ENCODE measurements at places on chromosomes 2 and 18. TPM values are rescaled to one million over a fixed set of nuclear protein-coding genes. Genes with fewer than 3 reads are reported as not detected.

GRCh38 chr2:213187386-213187785 is 36.0 kb upstream of the IKZF2 start:
- DNase-seq: no peak
- H3K36me3 ChIP-seq: no peaks in the 10 kb centered on the region
- H3K27ac ChIP-seq: no peak overlapping the region

GRCh38 chr2:175403599-175404221 is 222.2 kb upstream of the ATP5MC3 start:
- no peak for DNase-seq
- H3K27ac ChIP-seq: no peak overlapping the region
- H3K27me3 ChIP-seq: no peaks in the 10 kb centered on the region
- no peaks in the 10 kb centered on the region for H3K36me3 ChIP-seq
- no peak overlapping the region for H3K4me3 ChIP-seq

- no peaks in the 10 kb centered on the region for H3K4me1 ChIP-seq
- H3K27me3 ChIP-seq: no peaks in the 10 kb centered on the region
- no peaks in the 10 kb centered on the region for H3K36me3 ChIP-seq
Measured at GRCh38 chr2:148298196-148298595, 277.3 kb downstream of the MBD5 start.

DNA sequence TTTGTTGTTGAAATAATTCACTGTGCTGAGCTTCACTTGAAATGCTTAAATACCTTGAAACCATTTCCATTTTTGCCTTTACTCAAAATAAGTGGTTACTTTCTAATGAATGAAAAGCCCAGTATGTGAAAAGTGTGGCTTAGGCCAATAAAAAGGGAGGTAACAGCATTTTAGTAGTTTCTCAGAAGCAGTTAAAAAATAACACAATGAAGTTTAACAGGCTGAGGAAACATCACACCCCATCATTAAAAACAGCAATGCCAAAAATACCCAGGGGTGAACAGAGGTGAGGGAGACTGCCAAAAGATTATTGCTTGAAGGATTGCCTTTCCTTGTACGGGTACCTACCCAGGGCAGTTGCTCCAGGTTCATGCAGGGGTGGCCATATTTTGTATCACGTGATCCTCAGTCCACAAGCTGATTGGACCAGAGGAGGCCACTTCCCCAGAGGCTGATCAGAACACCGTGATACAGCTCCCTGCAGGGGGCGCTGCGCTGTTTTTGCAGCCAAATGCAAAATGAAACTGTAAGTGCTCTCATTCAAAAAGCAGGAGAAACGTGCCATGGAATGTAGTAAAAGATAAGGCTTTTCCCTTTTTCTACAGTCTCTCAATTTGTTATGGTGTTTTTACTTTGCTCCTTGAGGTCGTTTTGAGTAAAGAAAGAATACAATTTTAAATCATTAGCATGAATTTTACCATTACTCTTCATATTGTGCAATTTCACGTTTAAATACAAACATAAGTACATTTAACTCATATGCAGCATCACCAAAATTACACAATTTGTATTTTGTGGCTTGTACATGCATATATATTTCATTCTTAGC is 70.2 kb upstream of the SH3BP4 start:
- DNase-seq: peak; percentile 92
- H3K27me3 ChIP-seq: no peaks in the 10 kb centered on the region
- no peaks in the 10 kb centered on the region for H3K4me1 ChIP-seq
- no peak overlapping the region for H3K27ac ChIP-seq

DNA sequence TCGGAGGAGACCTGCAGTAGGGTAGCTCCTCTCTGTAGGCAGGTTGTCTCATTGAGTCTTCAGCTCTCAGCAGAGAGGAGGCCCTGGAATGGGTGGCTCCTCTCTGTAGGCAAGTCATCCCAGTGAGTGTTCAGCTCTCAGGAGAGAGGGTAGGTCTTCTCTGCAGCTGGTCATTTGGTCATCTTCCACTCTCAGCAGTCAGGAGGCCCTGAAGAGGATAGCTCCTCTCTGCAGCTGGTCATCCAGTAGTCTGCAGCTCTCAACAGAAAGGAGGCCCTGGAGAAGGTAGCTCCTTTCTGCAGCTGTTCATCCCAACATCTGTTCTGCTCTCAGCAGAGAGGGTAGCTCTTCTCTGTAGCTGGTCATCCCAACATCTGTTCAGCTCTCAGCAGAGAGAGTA is 26.0 kb upstream of the RUFY4 start:
- no peak for DNase-seq
- no peak overlapping the region for H3K4me3 ChIP-seq
- H3K4me1 ChIP-seq: no peaks in the 10 kb centered on the region
- no peaks in the 10 kb centered on the region for H3K36me3 ChIP-seq
- no peaks in the 10 kb centered on the region for H3K27me3 ChIP-seq

GRCh38 chr2:127067620-127068350 is 39.2 kb downstream of the BIN1 start:
- no peak overlapping the region for H3K27ac ChIP-seq
- DNase-seq: no peak
- H3K4me3 ChIP-seq: no peak overlapping the region
- no peaks in the 10 kb centered on the region for H3K27me3 ChIP-seq
- peaks cover 13% of the 10 kb centered on the region for H3K4me1 ChIP-seq
- H3K36me3 ChIP-seq: peaks cover 19% of the 10 kb centered on the region

GRCh38 chr2:196230061-196230854 is 58.9 kb upstream of the STK17B start:
- no peaks in the 10 kb centered on the region for H3K27me3 ChIP-seq
- H3K4me3 ChIP-seq: no peak overlapping the region
- H3K4me1 ChIP-seq: peaks cover 48% of the 10 kb centered on the region

DNA sequence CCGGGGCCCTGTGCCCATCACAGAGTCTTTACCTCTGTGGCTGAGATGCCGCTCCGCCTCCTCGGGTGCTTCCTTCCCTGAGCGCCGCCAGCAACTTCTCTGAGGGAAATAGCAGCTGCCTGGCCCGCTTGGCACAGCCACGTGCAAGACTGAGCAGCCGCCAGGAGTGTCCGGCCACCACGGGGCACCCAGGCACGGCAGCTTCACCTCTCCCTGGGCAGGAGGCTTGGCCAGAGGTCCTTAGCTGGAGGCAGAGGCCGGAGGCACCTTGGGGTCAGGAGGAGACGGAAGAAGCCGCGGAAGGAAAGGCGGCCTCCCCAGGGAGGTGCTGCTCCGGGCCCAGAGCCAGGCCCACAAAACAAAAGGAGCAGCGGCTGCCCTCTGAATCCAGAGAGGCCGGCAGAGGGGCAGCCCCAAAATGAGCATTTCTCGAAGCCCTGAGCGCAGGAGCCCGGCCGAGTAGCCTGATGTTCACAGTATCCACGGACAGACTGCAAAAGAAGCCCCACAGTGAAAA is 6.0 kb upstream of the LIMS2 start:
- H3K36me3 ChIP-seq: no peaks in the 10 kb centered on the region
- H3K27ac ChIP-seq: no peak overlapping the region
- peaks cover 11% of the 10 kb centered on the region for H3K4me1 ChIP-seq
- peak overlapping the region; percentile 30 for H3K4me3 ChIP-seq
- no peak for DNase-seq

DNA sequence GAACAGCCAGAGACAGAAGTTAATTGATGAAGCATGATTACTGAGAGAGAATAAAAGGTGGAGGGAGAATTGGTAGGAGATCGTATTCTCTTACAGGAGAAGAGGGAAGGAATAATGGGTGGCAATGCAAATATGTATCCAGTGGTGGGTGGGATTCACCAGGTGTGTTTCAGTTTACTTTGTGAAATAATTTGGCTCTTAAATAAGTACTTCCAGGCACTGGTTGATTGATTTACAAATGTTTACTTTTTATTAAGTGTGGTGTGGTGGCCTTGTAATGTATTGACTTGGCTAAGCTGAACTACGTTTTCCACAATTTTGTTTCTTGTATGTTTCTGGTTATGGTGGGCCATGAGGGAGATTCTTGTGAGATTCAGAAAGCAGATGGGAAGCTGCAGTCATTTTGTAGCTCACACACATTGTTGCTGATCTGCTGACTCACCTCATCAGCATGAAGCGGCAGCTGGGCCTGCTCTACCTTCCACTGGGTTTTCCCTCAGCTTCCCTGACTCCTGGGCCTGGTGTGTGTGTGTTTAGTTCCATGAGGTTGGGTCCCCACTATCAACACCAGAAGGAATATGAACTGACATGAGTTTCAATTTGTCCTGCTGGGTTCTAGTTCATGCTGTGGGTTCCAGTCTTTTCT is 32.6 kb downstream of the MYL12B start:
- no peak for DNase-seq
- H3K36me3 ChIP-seq: no peaks in the 10 kb centered on the region
- H3K27ac ChIP-seq: no peak overlapping the region
- H3K4me3 ChIP-seq: no peak overlapping the region

- H3K27me3 ChIP-seq: no peaks in the 10 kb centered on the region
- H3K4me1 ChIP-seq: no peaks in the 10 kb centered on the region
- DNase-seq: no peak
- no peaks in the 10 kb centered on the region for H3K36me3 ChIP-seq
- no peak overlapping the region for H3K27ac ChIP-seq
Measured at GRCh38 chr18:43180814-43181213, 65.3 kb upstream of the RIT2 start.

- H3K36me3 ChIP-seq: no peaks in the 10 kb centered on the region
- H3K4me1 ChIP-seq: no peaks in the 10 kb centered on the region
- peak overlapping the region; percentile 0 for H3K4me3 ChIP-seq
- no peaks in the 10 kb centered on the region for H3K27me3 ChIP-seq
Measured at GRCh38 chr2:98869272-98869641, 66.8 kb downstream of the CRACDL start.

DNA sequence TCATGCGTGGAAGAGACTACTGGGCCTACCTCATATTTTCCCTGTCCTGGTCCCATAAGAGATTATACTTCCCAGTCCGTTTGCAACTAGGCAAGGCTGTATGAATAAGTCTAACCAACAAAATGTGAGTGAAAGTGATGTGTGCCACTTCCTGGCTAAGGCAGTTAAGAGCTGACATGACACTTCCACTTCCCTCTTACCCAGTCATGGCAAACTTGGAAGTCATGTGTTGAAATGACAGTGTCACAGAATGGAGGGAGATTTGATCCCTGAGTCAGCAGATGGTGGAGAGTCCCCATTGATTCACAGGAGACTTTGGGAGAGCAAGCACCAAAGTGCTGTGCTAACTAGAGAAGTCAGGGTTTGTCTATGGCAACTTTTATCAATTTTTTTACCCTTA is 36.4 kb downstream of the TACR1 start:
- H3K36me3 ChIP-seq: no peaks in the 10 kb centered on the region
- H3K27ac ChIP-seq: no peak overlapping the region
- no peaks in the 10 kb centered on the region for H3K4me1 ChIP-seq
- H3K27me3 ChIP-seq: no peaks in the 10 kb centered on the region

- no peak overlapping the region for H3K4me3 ChIP-seq
- H3K4me1 ChIP-seq: no peaks in the 10 kb centered on the region
- no peak for DNase-seq
- H3K36me3 ChIP-seq: peaks cover 19% of the 10 kb centered on the region
- no peak overlapping the region for H3K27ac ChIP-seq
Measured at GRCh38 chr18:58723810-58724602, 52.7 kb downstream of the MALT1 start.

DNA sequence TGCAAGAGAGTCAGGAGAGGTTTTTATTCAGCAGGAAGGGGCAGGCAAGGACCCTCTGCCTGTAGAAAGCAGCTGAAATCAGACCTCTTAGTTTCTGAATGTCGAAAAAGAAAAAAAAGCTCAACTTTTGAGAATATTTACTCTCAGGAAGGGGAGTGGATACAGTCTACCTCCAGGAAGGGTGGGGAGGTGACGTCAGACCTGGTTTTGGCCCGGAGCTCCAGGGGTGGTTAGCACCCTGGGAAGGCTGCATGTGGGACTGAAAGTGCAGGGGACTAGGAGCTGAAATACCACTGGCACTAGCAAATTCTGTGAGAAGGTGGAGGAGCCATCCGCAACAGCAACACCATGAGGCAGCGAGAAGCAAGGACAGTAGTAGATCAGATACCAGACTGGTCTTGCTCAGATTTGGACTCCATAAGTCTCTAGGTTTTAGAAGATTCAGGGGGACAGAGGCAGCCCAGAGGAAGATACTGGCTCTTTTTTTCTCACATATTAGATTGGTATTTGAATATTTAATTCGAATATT is 19.8 kb downstream of the MC2R start:
- H3K4me1 ChIP-seq: no peaks in the 10 kb centered on the region
- no peak overlapping the region for H3K27ac ChIP-seq
- no peaks in the 10 kb centered on the region for H3K36me3 ChIP-seq
- no peak overlapping the region for H3K4me3 ChIP-seq
- no peak for DNase-seq

DNA sequence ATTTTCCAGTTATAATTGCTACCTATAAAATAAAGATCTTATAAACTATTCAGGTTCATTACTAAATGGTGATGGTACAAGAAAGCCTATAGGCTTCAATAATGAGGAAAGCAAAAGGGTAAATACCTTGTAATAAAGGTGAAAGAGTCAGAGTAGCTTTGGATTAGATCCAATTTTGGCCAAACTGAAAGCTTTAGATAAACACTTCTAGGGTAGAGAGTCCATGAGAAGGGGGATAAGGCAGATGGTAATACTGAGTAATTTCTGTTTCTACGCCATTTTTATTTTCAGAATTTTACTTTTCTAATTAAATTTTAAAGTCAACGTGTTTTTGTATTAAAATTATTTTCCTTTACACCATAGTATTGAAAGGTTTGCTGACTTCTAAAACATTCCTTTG is 9.4 kb downstream of the CASP8 start:
- no peak overlapping the region for H3K27ac ChIP-seq
- no peak overlapping the region for H3K4me3 ChIP-seq
- DNase-seq: no peak
- no peaks in the 10 kb centered on the region for H3K4me1 ChIP-seq
- no peaks in the 10 kb centered on the region for H3K27me3 ChIP-seq

- no peaks in the 10 kb centered on the region for H3K27me3 ChIP-seq
- no peaks in the 10 kb centered on the region for H3K4me1 ChIP-seq
- no peaks in the 10 kb centered on the region for H3K36me3 ChIP-seq
- DNase-seq: no peak
Measured at GRCh38 chr2:161842736-161843433, 218.7 kb downstream of the SLC4A10 start.

GRCh38 chr2:19617257-19617848 is 258.9 kb upstream of the OSR1 start:
- no peaks in the 10 kb centered on the region for H3K36me3 ChIP-seq
- no peak for DNase-seq
- no peaks in the 10 kb centered on the region for H3K27me3 ChIP-seq
- no peak overlapping the region for H3K27ac ChIP-seq

- H3K4me1 ChIP-seq: no peaks in the 10 kb centered on the region
- H3K36me3 ChIP-seq: no peaks in the 10 kb centered on the region
- H3K27ac ChIP-seq: no peak overlapping the region
- no peak overlapping the region for H3K4me3 ChIP-seq
Measured at GRCh38 chr2:49002750-49003149, 151.6 kb downstream of the FSHR start.

GRCh38 chr2:187774551-187775071 is 220.4 kb upstream of the TFPI start:
- H3K4me1 ChIP-seq: no peaks in the 10 kb centered on the region
- H3K27ac ChIP-seq: no peak overlapping the region
- H3K27me3 ChIP-seq: no peaks in the 10 kb centered on the region
- no peak for DNase-seq

The GTF2A1L gene
- not detected for total RNA-seq

The PLEK gene
- total RNA-seq: 67.3 TPM

The L3MBTL4 gene
- 13.9 TPM for total RNA-seq

The LYPD6 gene
- total RNA-seq: 0.99 TPM

The CYP20A1 gene
- 29.1 TPM for total RNA-seq

The SFTPB gene
- total RNA-seq: 18,328 TPM
